ENCODE measurements at places on chromosomes 3 and 15.

GRCh38 chr3:194711913-194712312 is 26.2 kb downstream of the FAM43A start:
- DNase-seq = peak; percentile 24

- DNase-seq = peak; percentile 91
Measured at GRCh38 chr3:97940034-97940433, 32.2 kb downstream of the RIOX2 start.

DNA sequence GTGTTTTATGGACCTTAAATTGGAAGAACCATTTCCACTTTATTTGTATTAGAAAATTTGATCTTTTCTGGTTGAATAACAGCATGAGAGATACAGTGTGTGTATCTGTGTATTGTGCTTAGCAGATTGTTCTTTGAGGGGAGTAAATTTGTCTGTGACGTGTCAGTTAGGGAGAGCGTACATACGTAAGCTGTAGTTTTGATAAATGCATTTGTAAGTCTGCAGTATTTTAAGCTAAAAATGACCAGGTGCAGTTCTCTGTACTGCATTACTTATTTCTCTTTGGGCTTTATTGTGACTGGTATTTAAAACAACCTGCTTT is 264.8 kb downstream of the ROBO2 start:
- DNase-seq = peak; percentile 79

DNA sequence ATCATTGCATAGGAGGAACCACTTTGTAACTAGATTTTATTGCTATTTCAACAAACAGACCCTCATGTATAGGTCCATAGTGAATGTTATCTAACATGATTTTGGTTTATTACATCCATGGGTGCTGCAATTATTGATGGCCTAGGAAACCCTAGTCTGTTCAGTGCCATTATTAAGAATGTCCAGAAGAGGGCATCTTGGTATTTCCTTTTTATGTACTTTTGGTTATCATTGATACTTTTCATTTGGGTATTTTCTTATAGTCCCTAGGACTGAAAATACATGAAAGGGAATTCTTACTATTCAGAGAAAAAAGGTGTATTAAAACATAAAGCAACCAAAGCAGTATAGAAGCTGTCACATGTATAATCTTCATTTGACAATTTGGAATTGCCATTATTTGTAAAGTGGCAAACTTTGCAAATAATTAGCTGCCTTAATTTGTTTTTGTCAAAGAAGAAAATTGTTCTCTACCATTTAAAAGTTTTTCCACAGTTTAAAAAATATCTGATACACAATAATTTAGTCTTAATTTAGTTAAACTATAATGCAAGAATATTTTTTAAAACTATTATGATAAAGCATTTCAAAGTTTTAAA is 48.7 kb downstream of the CNOT10 start:
- DNase-seq = peak; percentile 37

GRCh38 chr15:65258375-65259262 is 28.1 kb downstream of the PARP16 start:
- no peak for DNase-seq

DNA sequence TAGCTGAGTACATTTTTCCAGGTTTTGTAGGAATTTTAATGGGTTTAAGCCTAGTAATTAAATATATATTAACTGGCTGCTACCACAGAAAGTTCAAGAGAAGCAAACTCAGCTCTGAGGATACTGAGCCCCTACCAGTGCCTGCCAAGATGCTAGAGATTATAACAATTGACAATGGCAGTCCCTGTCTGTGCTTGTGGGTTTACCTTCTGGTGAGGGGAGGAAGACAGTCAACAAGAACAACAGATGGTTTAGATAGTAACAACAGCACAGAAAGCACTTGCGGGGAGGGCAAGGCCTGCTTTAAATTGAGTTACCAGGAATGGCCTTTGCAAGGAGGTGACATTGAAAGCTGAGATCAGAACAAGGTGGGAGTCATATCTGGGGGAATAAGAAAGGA is 56.6 kb upstream of the ARHGEF3 start:
- no peak for DNase-seq

DNA sequence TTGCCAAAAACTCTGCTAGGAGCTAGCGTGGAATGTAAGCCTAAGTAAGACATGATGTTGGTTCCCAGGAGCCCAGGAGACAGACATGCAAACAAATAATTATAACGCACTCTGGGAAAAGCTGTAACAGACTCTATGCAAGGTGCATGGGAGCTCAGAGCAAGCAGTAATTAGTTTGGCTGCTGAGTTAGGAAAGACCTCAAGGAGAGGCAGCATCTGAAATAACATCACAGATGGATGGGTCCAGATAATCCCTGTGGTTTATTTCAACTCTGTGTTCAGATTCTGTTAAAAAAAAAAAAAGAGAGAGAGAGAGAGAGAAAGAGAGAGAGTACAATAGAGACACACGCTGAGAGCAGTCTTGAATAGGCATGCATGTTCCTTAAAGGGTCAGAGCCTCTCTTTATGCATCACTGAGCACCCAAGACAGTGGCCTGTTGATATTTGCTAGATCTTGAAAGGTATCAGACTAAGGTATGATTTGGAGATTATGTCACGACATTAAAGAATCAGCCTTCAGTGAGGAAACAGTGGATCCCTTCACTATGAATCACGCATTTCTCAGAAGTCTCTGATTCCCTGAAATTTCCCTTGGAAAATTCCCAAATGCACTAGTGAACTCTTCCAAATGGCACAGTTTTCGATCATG is 124.4 kb upstream of the LIPC start:
- DNase-seq = peak; percentile 90

GRCh38 chr3:40387001-40387894 is at the start of gene ENTPD3:
TSS of gene ENTPD3 (plus strand) at chr3:40387184. CDS start at chr3:40388058, 874 bp downstream.
- peak; percentile 64 for DNase-seq

DNA sequence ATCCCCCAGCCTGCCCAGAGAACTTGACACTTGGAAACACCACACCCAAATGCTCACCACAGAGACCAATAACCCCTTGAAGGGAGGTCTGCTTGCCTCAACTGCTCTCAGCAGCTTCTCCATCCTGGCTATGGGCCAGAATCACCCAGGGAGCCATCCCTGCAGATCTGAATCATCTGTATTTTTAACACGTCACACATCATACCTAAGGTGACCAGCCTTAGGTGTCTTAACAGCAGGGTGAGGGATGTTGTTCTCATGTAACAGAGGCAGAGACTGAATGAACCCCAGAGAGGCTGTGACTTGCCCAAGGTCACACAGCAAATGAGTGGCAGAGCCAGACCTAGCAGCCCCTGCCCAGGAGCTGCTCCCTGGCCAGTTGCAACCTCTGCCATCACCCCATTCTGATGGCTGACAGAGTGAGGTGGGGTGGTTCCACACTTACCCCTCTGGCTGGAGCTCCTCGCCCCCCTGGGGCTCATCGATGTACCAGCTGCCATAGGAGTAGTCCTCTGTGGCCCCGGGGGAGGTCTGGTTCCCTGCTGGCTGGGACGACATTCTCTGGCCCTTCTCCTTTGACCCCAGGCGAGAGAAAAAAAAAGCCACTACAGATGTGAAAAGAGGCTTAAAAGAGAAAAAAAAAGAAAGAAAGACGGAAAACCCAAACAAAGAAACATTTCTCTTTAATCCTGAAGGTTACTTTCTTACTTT is 722 bp downstream of the STRA6 start:
- peak; percentile 62 for DNase-seq
